ENCODE measurements at places on chromosomes 6 and 20.

- DNase-seq, result no peak
Observed at GRCh38 chr6:164906766-164907165, 402.6 kb downstream of the C6orf118 start.

- no peak for DNase-seq
Observed at GRCh38 chr6:41215777-41216176, 12.4 kb upstream of the TREML4 start.

- DNase-seq, result peak; percentile 24
Observed at GRCh38 chr6:152748843-152749242, 1.8 kb upstream of the VIP start.

- DNase-seq, result no peak
Observed at GRCh38 chr6:16921399-16922110, 160.3 kb upstream of the ATXN1 start.

- no peak for DNase-seq
Observed at GRCh38 chr6:21494505-21494904, 99.0 kb upstream of the SOX4 start.

GRCh38 chr6:52641826-52642225, 29.1 kb upstream of the TMEM14A start:
- DNase-seq, result no peak

DNA sequence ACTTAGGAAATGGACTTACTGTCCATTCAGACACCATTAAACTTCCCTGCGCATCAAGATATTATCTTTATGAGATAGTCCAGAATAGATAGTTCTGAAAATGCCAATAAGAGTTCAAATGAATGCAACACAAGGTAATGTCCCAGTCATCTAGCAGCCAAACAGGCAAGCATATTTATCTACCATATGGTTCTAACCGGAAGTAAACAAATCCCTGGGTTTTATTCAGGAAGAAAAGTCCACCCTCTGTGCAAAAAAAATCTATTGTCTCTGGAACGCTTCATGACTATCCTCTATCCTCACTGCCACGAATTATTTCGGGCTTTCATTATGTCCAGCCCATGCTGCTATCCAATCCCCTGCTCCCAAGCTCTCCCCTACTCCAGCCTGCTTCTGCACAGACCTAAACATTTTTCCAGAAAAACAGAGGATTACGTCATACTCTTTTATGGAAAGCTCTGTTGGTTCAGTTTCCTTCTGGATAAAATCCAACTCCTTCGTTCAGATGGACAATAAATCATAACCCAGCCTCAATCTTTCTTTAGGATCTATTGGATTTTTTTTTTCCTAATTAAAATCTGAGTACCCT, 11.4 kb downstream of the PPIL6 start:
- no peak for DNase-seq

DNA sequence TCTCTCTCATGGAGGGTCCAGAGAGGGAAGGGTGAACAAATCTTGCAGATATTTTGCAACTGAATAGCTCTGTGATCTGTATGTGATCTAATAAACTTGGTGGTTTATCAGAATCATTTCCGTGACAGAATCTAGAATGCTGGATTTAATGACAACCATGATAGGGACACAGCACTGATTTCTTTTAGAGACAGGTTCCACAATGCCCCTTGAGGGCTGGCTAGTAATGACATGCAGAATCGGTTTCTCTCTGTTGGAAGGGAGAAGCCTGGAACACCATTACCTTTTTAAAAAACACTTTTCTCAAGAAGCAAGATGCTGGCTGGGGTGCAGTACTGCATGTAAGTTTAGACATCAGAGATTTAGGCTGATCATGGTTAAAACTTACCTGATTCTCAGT, 313.4 kb downstream of the CDH26 start:
- no peak for DNase-seq

- peak; percentile 90 for DNase-seq
Observed at GRCh38 chr6:150016324-150017185, 8.8 kb downstream of the RAET1L start.

- no peak for DNase-seq
Observed at GRCh38 chr6:135129136-135129856, 51.8 kb upstream of the MYB start.

GRCh38 chr6:139446768-139447655, 72.6 kb upstream of the CITED2 start:
- DNase-seq, result no peak

DNA sequence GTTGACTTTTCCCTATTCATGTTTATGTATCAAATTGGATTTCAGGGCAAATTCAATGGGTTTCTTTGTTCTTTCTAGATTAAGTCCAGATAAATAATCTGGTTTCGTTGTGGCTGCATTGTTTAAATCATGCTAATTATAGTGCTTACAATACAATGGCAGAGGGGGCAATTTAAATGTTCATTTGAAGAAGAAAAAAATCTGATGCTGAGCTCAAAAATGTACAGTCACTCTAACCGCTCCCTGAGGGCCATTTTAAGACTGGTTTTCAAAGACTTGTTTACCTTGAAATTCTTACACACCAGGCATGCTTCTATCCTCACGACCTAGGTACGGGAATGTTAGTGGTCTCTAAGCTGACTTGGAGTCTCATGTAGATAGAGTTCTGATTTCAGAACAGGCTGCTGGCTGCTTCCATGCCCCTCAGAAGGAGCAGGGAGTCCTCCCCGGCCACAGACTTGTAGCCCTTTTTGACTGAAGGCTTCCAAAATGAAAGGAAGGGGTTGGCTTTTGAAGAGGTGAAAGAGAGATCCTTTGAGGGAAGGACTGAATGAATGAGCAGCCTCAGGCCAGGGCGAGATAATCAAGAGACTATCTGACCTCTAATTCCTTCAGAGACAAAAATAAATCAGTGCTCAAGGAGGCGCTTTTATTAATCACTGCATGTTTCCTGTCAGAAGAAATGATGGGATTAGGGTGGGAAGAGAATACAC, 86.1 kb upstream of the ZNF217 start:
- peak; percentile 47 for DNase-seq

DNA sequence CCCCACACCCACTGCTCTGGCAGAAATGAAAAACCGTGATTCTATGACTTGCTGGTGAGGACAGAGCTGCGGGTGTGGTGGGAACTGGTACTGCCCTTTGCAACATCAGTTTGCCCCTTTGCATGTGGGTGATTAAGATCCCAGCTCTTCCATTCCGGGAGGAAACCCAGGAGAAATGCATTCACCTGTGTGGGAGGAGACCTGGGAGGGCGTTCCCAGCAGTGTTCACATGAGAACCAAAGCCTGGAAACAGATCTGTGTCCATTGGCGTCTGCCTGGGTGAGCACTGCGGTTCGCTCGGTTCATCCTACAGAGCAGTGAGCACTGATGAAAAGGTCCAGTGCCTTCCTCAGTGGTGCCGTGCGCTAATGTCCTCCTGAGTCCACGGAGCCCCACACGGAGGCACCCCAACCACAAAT, 89.7 kb downstream of the SMOC2 start:
- no peak for DNase-seq

DNA sequence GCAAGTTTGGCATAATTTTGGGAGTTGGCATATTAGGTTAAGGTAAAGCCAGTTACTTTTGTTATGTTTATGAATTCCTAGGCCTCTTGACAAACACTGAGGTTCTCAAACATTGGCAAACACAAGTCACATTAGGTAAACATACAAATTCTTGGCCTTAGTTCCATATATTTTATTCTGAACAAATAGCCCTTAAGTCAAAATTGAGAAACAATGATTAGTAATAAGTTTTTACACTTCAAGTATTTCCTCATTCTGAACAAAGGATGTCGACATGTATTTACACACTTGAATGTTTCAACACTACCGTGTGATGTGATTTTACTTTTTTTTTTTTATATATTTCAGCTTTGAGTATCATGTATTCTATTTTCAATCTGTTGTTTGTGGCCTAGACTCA, 3.8 kb upstream of the ECHDC1 start:
- no peak for DNase-seq

GRCh38 chr6:72783035-72783434, 161.2 kb downstream of the KCNQ5 start:
- no peak for DNase-seq

- no peak for DNase-seq
Observed at GRCh38 chr20:47677635-47678453, 107.4 kb downstream of the SULF2 start.

DNA sequence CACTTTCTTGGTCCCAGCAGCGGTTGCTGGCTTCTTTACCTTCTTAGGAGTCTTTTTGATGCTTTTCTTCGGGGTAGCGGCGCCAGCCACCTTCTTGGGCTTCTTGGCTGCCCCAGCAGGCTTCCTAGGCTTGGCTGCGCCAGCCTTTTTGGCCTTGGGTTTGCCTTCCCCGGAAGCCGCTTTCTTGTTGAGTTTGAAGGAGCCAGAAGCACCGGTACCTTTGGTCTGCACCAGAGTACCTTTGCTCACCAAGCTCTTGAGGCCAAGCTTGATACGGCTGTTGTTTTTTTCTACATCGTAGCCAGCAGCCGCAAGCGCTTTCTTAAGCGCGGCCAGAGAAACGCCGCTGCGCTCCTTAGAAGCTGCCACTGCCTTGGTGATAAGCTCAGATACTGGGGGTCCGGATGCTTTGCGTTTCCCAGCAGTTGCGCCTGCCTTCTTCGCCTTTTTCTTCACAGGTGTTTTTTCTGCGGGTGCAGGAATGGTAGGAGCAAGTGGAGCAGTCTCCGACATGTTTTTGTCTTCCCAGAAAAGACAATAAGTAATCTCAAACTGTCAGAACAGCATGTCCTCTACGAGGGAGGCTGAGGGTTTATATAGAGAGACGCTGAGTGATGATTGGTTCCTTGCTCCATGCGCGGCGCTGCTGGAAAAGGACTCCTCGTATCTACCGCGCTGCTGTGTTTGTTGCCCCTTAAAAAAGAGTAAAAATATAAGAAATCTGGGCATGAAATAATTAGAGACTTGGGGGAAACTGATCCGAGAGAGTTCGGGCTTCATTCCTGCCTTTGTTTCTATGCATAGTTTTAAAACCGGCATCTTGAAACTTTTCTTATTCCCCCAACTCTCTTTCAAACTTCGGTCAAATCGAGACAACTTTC, 130.3 kb upstream of the BTN3A2 start:
- peak; percentile 27 for DNase-seq

DNA sequence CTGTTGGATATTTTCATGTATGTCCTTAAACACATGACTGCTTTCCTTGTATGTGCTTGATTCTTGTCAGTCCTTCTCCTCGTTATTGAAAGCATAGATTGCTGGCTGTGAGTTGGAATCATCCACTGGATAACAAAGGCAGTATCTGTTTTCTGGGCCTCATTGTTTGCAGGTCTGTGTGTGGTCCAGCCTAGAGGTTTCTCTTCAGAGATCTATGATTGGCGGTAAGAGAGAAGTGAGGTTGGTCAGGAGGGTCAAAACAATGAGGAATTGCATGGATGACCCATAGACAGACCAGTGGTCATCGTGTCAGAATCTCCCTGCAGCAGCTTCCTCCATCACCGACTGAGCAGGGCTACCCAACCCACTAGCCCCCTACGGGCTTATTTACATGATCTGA, 915.0 kb downstream of the KIF16B start:
- peak; percentile 5 for DNase-seq

DNA sequence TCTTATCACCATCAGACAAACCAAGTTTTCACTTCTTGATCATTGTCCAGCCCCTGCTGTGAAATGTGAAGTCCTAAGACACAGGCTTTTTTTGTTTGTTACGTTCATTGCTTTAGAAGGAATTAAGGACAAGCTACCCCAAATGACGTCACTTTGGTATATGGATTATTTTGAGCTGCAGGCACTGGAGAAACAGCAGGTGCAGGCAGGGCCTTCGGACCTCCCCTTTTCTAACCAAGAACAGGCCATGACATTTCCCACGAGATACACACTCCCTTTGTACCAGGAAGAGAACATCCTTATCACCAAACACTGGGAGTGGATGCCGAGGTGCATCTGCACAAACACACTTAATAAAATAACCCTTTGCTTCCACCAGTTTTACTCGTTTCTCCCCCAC, 418.0 kb upstream of the SULF2 start:
- no peak for DNase-seq

GRCh38 chr20:5933802-5934436, 16.4 kb downstream of the TRMT6 start:
- DNase-seq, result no peak

- DNase-seq, result peak; percentile 19
Observed at GRCh38 chr6:43627008-43627825, 1.8 kb downstream of the GTPBP2 start.

DNA sequence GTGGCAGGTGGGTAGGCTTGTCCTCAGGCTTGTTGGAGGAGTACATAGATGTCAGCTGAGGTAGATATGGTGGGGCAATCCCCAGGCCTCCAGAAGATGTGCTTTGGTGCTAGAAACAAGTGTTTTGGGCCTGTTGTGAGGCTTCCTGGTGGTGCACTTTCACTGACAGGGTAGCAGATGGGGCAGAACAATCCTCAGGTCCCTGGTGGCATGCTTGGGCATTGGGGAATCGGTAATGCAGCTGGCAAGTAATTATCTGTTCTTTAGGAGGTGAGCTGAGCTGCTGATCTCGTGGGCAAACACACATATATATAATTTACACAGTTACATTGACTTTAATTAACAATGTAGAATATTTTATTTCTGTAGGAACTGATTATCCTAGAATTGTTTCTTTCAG, 458.7 kb downstream of the BMP2 start:
- no peak for DNase-seq

DNA sequence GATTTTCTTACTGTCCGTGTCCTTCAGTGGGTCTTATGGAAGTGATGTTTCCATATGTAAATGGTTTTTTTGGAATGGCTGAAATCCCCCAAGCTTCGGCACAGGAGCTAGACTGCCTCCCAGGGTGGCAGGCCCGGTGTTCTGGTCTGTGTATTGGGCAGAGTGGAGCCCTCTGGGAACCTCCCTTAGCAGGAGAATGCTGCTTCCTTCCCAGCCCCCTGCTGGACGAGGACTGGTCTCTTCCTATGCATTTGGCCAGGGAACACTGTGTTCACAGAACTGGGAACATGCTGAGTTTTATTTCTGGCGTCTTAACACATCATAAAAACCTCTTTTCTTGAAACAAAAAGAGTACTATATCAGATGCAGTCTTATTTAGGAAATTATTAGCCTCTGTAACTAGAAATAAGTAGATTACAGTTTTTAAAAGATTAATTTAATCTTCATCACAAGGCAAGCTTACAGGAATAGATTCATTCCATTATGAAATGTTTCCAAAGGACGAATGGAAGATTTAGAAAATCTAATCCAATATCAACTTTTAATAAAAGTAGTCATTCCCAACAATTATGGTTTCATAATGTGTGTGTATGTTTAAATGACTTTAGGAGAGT, 56.6 kb downstream of the SYTL3 start:
- no peak for DNase-seq

DNA sequence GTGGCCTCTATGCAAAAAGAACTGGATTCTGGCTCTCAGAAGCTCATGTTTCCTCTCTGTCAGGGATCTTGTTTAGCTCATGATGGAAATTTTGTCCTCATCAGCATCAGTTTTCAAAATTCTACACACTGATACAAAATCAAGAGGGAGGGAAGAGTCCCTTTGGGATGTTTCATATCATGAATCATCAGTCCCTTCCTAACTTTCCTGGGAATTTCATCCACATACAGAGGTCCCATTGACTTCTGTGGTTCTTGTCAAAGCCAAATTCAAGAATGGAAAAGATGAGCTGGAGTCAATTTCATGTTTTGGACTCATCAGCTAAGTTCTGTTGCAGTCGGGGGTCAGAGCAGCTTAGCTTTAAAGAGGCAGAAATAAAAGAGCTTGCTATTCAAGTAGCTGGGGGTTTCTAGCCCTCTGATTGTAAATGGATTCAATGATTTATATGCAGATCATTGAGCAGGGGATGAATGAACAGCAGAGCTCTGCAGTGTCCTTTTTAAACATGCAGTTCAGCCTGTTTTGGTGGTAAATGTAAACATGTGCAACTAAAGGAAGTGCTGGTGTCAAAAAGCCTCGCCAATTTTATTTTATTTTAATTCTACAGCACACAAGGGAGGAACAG, 21.3 kb upstream of the TMEM14A start:
- no peak for DNase-seq
